Left renal cortex interstitium (tissue), 4 donors: ENCODE measurements at places on chromosomes 1 and 21. TPM values are rescaled to one million over a fixed set of nuclear protein-coding genes. Genes with fewer than 3 reads are reported as not detected.

GNAT2 gene
- not detected for polyA plus RNA-seq

SLC25A44 gene
- 32.0 TPM for polyA plus RNA-seq

DNA sequence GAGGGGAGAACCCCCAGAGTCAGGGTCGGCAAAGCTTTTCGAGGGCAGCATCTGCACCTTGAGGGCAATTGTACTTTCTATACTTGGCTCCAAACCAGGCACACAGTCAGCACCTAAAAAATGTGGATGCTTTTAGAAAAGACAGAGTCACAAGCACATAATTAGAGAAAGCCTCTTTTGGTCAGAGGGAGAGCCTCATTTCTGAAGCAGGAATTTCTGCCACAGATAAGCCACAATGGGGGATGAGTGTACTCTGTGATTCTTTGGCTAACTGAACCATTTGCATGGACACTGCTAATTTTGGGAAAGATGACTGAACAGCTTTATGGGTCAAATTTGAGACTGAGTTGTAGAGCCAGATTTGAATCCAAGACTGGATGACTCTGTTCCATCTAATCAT lies 635.7 kb downstream of the KIF26B start:
- DNase-seq = no peak

- no peak for DNase-seq
Measured at GRCh38 chr1:18010408-18010807, 97.2 kb upstream of the IGSF21 start.
